ENCODE measurements at places on chromosomes 2 and 18.

- no peak for DNase-seq
Observed at GRCh38 chr2:203685081-203685621, 21.3 kb upstream of the CD28 start.

GRCh38 chr2:69299772-69300516 is 87.1 kb downstream of the GFPT1 start:
- no peak for DNase-seq

DNA sequence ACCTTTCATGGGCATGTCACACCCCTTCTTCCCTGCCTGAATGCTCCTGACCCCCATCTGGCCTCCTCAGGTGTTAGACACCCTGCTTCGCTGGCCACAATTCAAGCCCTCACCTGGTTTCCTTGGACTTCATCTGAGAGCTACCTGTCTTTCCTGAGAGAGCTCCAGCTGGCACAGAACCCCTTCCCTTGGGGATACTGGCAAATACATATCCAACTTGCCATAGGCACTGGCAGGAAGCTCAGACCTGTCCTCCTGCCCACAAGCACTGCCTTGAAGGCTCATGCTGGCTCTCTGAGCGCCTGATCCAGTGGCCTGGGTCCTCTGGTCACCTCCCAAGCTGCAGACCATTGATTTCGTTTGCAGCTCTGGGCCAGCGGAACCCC is 74.1 kb upstream of the MAP4K3 start:
- no peak for DNase-seq

DNA sequence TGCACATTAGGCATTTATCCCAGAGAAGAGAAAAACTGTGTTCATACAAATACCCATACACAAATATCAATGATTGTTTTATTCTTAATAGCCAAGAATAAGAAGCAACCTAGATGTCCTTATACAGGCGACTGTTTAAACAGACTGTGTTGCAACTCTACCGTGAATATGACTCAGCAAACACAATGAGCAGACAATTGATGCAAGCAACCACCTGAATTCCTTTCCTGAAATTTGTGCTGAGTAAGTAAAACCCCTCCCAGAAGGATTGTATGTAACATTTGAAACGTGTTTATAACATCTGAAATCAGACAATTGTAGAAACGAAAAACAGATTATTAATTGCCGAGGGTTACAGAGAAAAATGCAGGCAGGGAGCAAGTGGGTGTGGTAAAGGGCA is 621.9 kb upstream of the SOX11 start:
- no peak for DNase-seq

- DNase-seq = no peak
Observed at GRCh38 chr2:96088340-96089335, 27.7 kb downstream of the ADRA2B start.

- DNase-seq = no peak
Observed at GRCh38 chr2:19759880-19760279, 141.9 kb downstream of the TTC32 start.

DNA sequence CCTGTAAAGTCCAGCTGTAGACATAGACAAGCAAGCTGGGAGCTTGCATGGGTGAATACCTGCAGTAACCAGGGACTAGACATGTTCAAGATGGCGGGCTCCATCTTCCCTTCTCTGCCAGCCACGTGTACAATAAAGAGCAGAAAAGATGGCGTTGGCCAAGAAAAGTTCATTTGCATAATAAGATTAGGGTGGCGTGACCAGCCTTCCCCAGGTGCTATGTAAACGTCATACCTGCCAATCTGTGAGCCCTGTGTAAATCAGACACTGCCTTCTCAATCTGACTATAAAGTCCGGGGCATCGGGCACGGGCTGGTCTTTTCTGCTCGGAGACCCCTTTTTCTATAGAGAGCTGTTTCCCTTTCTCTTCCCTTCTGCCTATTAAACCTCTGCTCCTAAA is 101.6 kb upstream of the XPO1 start:
- no peak for DNase-seq

GRCh38 chr2:38244301-38244700 is 132.8 kb downstream of the ATL2 start:
- no peak for DNase-seq

DNA sequence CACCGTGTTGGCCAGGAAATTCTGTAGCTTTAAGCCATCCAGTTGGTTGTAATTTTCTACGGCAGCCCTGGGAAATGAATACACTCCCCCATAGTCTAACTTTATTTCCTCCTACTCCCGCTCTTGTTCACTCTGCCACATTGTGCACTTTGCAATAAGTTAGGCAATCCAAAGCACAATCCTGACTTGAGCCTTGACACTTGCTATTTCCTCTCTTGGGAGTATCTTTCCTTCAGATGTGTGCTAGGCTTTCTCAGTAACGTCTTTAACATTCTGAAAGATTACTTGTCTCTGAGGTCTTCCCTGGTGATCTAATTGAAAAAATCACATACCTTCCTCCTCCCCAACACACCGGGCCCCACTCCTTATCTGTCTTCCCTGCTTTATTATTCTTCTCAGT is 65.9 kb upstream of the RAB27B start:
- DNase-seq = no peak

DNA sequence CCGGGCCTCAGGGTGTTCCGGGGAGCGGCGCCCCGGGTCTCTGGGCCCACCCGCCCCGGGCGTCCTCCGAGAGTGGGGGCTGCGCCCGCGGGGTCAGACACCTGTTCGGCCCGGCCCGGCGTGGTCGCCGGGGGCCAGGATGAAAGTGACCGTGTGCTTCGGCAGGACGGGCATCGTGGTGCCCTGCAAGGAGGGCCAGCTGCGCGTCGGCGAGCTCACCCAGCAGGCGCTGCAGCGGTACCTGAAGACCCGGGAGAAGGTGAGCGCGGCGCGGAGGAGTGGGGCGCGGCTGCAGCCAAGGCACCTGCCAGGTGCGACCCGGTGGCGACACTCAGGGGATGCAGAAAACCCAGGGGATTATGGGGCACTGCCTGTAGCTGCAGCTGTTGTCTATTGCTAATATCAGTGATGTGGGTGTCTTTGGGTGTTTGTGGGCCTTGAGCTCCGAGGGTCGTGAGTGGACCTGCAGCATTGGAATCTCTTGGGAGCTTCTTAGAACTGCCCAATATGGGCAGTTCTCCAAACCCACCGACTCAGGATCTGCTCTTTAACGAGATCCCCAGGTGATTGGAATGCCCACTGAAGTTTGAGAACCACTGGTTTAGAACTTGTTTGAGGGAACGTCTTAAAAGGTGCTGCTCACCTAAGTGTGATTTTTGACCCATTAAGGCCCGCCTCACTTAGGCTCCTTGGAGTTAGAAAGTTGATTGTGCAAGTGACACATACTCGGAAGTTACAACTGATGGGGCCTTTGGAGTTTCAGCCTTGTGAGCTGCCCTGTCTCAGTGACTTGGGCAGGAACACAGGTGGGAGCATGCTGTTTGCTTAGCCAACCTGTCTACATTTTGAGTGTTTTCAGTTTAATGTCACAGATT is 823 bp downstream of the PARD3B start:
- no peak for DNase-seq

DNA sequence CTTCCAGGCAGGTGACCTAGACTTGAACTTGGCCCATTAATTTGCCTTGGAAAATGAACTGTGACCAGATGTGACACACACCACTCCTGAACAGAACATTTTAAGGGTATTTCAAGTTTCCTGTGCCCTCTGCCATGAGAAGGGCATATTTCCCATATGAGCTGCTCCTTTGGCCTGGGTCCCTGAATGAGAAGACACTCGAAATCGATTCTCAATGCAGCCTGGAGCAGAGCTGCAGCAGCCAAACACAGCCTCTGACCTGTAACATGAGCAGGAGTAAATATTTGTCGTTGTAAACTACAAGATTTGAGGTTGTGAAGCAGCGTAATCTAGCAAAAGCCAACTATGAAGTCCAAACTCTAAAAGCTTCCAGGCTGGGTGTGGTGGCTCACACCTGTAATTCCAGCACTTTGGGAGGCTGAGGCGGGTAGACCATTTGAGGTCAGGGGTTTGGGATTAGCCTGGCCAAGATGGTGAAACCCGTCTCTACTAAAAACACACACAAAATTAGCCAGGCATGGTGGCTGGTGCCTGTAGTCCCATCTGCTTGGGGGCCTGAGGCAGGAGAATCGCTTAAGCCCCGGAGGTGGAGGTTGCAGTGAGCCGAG is 30.1 kb upstream of the SOS1 start:
- no peak for DNase-seq

DNA sequence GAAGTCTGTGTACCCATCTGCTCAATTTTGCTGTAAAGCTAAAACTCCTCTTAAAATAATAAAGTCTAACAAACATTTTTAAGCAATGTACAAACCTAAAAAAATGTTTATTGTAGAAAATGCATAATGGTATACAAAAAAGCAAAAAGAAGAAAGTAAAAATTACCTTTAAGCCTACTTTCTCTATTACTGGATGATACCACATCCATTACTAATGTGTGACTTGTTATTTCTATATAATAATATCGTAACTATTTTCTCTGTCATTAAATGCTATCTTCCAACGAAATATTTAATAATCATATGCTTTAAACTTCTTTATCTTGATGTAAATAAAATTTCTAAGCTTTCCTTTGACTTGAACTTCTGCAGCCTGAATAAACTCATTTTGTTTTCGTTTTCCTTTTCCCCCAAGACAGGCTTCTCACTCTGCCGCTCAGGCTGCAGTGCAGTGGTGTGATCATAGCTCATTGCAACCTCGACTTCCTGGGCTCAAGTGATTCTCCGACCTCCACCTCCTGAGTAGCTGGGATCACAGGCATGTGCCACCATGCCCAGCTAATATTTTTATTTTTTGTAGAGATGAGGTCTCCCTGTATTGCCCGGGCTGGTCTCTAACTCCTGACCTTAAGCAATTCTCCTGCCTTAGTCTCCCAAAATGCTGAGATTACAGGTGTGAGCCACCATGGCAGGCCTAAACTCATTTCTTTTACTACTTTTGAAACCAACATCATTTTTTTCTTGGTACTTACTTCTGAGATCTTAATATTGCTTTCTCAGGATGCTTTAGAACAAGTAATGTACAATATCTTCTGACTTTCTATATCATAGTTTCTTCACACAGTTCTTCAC is 18.1 kb upstream of the DNAH7 start:
- DNase-seq = no peak

GRCh38 chr2:200306196-200306930 is at the start of gene SPATS2L:
Gene SPATS2L, plus strand, starts transcription at chr2:200306693. Its CDS starts 82,552 bp downstream, at chr2:200389245.
- DNase-seq = no peak

DNA sequence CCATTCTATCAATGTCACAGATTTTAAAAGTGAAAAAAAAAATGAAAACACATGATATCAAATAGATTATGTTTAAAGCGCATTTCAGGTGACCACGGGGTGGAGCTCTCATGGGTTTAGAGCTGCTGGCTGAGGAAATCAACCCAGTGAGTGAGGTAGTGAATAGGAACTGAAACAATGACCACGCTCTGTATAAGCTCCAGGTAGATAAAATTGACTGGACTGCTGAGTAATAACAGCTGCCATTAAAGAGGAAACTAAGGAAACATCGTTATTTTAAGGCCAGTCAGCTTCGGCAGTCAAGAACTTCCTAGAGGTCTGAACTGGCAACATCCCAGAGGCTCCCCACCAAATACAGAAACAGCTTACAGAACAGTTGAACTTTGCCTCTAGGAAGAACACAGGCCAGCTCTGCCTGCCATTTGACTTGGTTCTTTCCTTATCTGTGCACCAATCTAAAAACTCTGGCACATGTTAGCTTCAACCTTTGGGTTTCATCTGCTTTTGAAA is 185.9 kb downstream of the PDE1A start:
- DNase-seq = no peak

DNA sequence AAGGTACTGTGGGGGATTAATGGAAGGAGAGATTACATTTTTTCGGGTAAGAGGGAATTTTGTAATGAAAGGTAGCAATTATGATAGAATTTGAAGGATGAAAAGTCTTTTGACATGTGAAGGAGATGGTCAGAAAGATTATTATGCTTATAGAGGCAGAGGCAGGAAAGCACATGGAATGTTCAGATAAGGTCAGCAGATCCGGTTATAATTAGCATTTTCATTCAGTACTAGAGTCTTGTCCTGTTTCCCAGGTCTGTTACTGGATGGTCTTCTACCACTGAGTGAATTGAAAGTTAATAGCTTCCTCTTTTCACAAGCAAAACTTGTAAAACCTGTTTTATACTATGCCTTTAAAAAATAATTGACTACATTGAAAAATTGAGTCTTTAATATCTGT is 116.9 kb downstream of the PHLPP1 start:
- no peak for DNase-seq

GRCh38 chr2:65527451-65528240 is 95.2 kb upstream of the SPRED2 start:
- DNase-seq = no peak

GRCh38 chr2:20747317-20747716 is 75.6 kb downstream of the LDAH start:
- DNase-seq = no peak

DNA sequence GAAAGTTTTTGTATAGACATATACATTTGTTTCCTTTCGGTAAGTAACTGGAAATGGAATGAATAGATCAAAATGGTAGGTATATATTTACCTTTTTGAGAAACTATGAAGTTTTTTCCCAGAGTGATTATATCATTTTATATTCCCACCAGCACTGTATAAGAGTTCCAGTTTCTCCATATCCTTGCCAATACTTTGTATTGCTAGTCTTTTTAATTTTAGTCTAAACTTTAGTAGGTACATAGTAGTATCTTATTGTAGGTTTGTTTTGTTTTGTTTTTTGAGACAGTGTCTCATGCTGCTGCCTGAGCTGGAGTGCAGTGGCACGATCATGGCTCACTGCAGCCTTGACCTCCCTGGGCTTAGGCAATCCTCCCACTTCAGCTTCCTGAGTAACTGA is 56.6 kb downstream of the AGPS start:
- no peak for DNase-seq

DNA sequence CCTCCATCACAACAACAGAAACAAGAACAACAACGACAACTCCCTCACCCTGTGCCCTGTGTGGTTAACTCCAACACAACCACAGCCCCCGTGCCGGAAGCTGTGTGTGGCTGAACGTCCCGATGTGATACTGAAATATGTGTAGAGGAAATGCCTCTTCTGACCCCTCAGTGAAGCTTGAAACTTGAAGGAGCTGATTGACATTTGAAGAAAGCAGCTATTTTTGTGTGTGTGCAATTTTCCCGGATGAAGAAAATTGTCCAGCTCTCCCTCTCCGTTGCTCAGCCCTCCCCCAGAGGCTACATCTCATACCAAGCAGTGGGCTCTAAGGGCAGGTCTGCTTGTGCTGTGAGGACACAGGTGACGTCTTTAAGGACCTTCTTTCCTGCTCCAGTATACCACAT is 173.8 kb downstream of the ICOS start:
- DNase-seq = peak; percentile 27

- no peak for DNase-seq
Observed at GRCh38 chr2:212327171-212327809, 211.3 kb downstream of the ERBB4 start.

DNA sequence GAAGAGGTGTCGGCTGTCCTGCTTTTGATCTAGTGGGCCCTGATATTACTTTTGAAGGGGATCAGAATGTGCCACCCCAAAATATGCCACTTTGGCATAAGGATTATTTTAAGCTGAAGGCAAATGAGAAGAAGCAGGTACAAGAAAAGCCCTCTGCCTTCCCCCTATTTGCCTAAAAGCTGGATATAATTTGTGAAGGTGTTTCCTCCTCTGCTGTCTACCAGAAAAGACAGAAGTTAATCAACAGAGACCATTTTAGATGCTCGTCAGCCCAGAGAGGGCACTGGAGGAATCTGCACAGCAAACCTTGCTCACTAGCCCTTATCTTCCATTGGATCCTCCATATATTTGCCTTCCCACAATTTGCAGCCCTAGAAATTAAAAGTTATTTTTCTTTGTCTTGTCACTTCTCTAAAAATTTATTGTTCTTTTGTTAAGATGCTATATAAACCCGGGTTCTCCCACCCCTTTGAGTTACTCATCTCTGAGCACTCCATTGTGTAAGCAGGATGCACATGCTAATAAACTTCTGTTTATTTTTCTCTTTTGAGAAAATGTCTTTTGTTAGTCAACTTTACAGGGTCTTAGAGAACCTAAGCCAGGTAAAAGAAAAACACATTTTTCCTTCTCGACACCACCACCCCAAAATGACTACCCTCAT is 163.2 kb upstream of the SLC1A4 start:
- no peak for DNase-seq

All from stimulated activated CD8-positive, alpha-beta memory T cell treated with anti-CD3 and anti-CD28 coated beads, Interleukin-7, amount 100 ng/mL, for 1 hour (primary cell).